Mammary microvascular endothelial cell (primary cell): ENCODE measurements at places on chromosomes 3 and 15. TPM values are rescaled to one million over a fixed set of nuclear protein-coding genes. Genes with fewer than 3 reads are reported as not detected.

The CLDN18 gene
- total RNA-seq, result not detected in 2 replicates

The ACY1 gene
- 24.9 and 27.4 TPM in 2 replicates for total RNA-seq

The ACVR2B gene
- total RNA-seq, result 1.1 and 1.4 TPM in 2 replicates

The PARP14 gene
- 50.7 and 51.8 TPM in 2 replicates for total RNA-seq

The GMNC gene
- total RNA-seq, result 0.13 and 0.54 TPM in 2 replicates

The NSMCE3 gene
- 8.9 and 11.4 TPM in 2 replicates for total RNA-seq

The FBXO45 gene
- total RNA-seq, result 11.1 and 11.9 TPM in 2 replicates
